Hematopoietic multipotent progenitor cell (in vitro differentiated cells): ENCODE measurements at places on chromosomes 16 and 17. TPM values are rescaled to one million over a fixed set of nuclear protein-coding genes. Genes with fewer than 3 reads are reported as not detected.

GRCh38 chr16:73060892-73061490 lies 13.1 kb upstream of the ZFHX3 start:
- no peak for DNase-seq

- no peak for DNase-seq
Measured at GRCh38 chr17:55161935-55162555, 102.7 kb upstream of the HLF start.

Gene BAIAP3
- 27.7 TPM for total RNA-seq

- peak; percentile 87 for DNase-seq
Measured at GRCh38 chr16:57141822-57142631, 43.8 kb downstream of the PSME3IP1 start.

Gene KCNJ18
- not detected for total RNA-seq

- DNase-seq, result no peak
Measured at GRCh38 chr16:29986231-29986630, 9.2 kb downstream of the HIRIP3 start.

Gene CEP295NL
- total RNA-seq, result 1.6 TPM

Gene SGCA
- total RNA-seq, result not detected

DNA sequence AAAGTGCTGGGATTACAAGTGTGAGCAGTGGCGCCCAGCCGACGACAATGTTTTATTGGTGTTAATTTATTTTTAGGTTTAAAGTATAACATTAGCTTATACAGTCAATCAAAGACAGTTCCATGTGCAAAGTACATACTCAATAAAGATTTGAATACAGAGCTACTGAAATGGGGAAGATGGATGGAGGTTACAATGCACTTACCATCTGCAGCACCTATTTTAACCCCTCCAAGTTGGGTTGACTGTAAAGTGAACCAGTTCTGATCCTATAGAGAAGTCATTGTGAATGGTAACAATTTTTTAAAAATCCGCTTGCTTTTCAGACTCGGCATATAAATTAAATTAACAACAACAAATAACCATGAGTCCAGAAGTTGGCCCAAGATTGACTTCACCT lies 679 bp upstream of the PSKH1 start:
- no peak for DNase-seq

DNA sequence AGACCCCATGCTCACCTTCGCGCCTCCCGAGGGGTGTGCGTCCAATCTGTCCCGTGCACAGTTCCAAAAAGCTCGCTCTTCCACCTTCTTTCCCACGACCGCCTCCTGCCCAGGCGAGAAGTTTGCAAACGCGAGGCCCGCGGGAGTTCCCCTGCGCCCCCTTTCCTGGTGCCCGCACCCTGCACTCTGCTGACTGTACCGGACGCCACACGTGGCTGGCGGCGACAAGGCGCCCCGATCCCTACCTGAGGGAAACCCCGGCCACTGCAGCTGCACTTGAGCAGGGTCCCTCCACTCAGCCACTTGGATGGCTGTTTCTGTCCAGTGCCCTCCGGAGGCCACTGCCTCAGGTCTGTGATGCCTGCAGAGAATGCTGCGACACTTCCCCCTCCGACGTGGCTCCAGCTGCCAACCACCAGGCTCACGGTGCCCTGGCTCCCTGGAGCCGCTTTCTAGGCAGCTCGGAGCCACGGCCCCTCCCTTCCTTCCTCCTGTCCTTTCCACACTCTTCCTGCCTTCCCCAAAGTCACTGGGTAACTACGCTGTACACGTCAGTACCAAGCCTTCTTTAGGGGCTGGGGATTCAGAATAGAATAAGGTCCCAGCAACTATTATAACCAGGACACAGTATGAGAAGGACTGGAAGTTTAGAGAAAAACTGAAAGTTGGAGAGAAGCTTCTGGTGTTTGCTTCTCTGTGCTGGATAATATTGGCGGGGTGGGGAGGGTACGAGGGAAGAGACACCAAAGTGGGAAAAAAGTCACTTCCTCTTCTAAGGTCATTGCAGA lies at the start of gene MLKL:
Gene MLKL (minus strand): TSS at position 425 of the 788 bp plus-strand sequence. CDS start 5,105 bp downstream, outside the sequence.
- peak; percentile 76 for DNase-seq

Gene PRMT7
- 85.9 TPM for total RNA-seq
